ENCODE measurements at places on chromosomes 16 and 17.

- DNase-seq, result no peak
Observed at GRCh38 chr16:81473066-81473488, 28.5 kb downstream of the CMIP start.

DNA sequence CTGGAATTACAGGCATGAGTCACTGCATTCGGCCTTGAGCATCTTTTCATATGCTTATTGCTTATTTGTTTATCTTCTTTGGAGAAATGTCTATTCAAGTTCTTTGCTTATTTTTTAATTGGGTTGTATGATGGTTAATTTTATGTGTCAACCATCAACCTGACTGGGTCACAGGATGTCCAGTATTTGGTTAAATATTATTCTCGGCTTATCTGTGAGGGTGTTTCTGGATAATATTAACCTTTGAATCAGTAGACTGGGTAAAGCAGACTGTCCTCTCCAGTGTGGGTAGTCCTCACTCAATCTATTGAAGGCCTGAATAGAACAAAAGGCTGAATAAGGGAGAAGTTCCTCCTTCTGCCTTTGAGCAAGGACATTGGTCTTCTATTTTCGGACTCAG, 142.0 kb downstream of the SSH2 start:
- no peak for DNase-seq

DNA sequence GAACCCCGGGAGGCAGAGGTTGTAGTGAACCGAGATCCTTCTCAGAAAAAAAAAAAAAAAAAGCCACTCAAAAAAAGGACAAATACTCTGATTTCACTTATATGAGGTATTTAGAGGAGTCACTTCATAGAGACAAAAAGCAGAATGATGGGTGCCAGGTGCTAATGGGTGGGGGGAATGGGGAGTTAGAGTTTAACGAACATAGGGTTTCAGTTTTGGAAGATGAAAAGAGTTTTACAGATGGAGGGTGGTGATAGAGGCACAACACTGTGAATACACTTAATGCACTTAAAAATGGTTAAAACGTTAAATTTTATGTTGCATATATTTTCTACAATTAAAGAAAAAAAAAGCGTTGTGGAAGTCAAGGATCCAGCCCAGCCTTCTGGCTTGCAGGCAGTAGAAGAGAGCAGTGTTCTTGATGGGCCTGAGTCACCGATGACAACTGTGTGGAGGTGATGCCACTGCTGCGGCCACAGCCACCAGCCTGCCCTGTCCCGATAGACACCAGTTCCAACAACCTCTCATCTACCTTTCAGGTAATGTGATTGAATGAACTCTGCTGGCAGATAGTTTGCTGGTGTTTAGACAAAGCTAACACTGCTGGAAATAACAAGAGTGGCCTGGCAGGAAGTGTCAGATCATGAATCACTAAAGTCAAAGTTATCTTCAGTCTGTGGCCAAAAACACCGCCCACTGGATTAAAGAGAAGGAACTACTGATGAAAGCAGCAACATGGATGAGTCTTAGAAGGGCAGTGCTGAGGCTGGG, 49.9 kb upstream of the COX10 start:
- no peak for DNase-seq

GRCh38 chr17:81484195-81484979, 28.2 kb downstream of the ACTG1 start:
- peak; percentile 89 for DNase-seq

DNA sequence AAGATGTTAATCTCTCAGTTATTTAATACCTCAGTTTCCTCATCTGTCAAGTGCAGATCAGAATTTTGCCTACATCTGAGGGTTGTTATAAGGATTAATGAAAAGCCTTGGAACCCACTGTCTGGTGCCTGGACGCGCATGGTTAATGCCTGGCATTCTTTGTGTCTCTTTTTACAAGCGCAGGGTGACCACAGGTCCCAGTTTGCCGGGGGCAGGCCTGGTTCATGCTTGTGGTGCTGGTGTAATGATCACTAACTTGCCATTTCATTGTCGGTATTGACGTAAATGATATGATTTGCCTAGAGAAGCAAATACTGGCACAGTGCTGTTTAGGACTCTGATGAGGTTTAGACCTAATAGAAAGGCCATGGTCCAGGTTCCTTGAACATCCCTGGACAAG, 23.1 kb downstream of the MRC2 start:
- DNase-seq, result no peak

DNA sequence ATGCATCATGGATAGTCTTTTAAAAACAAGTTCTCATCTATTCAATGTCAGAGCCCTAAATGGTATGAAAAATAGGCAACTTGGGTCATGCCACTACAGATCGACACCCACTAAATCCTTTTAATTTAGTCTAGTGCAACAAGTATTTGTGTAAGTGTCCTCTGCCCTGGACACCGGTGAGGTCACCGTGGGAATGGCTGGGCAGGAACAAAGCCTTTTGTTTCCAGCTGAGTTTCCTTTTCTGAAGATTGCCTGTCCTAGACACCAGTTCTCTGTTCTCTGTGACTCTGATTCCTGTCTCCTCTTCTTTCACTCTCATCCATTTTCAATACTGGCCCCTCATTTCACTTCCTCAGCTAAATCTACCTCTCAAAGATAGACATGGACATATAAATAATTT, 446.5 kb downstream of the MAF start:
- DNase-seq, result no peak

DNA sequence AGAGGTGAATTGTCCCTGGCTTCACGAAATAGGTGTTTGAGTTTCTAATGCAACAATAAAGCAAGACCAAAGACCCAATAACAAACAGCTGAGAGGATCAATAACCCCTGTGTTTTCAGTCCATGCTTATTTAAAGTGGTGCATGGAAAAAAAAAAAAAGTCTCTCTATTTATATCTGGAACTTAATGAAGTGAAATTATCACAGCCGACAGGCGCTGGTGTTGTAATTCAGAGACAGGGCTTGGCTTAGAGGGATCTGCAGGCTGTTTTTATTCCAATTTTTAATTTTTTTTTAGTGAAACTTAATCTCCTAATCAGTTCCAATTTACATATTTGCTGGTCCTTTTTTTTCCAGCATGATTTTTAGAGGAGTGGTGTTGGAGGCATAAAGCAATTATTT, 858.2 kb upstream of the SOX9 start:
- no peak for DNase-seq
